ENCODE measurements at places on chromosomes 2 and 18. TPM values are rescaled to one million over a fixed set of nuclear protein-coding genes. Genes with fewer than 3 reads are reported as not detected.

Gene FBXO15
- polyA plus RNA-seq, result 0.14 TPM

Gene ITPRIPL1
- 1.1 TPM for polyA plus RNA-seq

Gene FOXI3
- polyA plus RNA-seq, result not detected

Gene CFC1
- 0.23 TPM for polyA plus RNA-seq

Gene LCT
- not detected for polyA plus RNA-seq

Gene GLI2
- 0.37 TPM for polyA plus RNA-seq

Gene CD28
- 0.15 TPM for polyA plus RNA-seq

Gene SLC39A10
- polyA plus RNA-seq, result 5.9 TPM

Gene HSPD1
- 176 TPM for polyA plus RNA-seq

Gene FBXO36
- polyA plus RNA-seq, result 0.15 TPM

Gene REEP1
- polyA plus RNA-seq, result 15.4 TPM

Gene SERPINB11
- polyA plus RNA-seq, result not detected

Gene COL4A3
- polyA plus RNA-seq, result 5.9 TPM

Gene DOK6
- 0.37 TPM for polyA plus RNA-seq

Gene MALL
- 6.8 TPM for polyA plus RNA-seq

Gene KIF5C
- 0.25 TPM for polyA plus RNA-seq

Gene DSG4
- not detected for polyA plus RNA-seq

Gene ITGAV
- 43.2 TPM for polyA plus RNA-seq

Gene ADCYAP1
- polyA plus RNA-seq, result 0.13 TPM

Gene ABCG8
- polyA plus RNA-seq, result not detected

Gene EMILIN1
- 41.0 TPM for polyA plus RNA-seq

Gene LRP1B
- polyA plus RNA-seq, result not detected

Gene NEURL3
- 0.06 TPM for polyA plus RNA-seq

Gene PSMA8
- polyA plus RNA-seq, result not detected

Gene LYPD6
- polyA plus RNA-seq, result 0.06 TPM

Gene LAMA3
- polyA plus RNA-seq, result 1.7 TPM

Gene SMYD1
- 78.7 TPM for polyA plus RNA-seq

Gene TMEFF2
- not detected for polyA plus RNA-seq

Gene IL36RN
- not detected for polyA plus RNA-seq

Gene ASB18
- polyA plus RNA-seq, result 3.5 TPM

Gene SP110
- 5.6 TPM for polyA plus RNA-seq

Gene CAPN14
- polyA plus RNA-seq, result 0.09 TPM

Gene C2orf66
- polyA plus RNA-seq, result not detected

Gene IGFBP2
- polyA plus RNA-seq, result 171 TPM

Gene CTLA4
- 0.29 TPM for polyA plus RNA-seq

Gene TMEM163
- polyA plus RNA-seq, result 0.88 TPM

Gene APCDD1
- 17.9 TPM for polyA plus RNA-seq

Gene KLHL30
- polyA plus RNA-seq, result 3.0 TPM

Gene TMBIM1
- 30.9 TPM for polyA plus RNA-seq

Gene BMP10
- polyA plus RNA-seq, result 0.03 TPM

Gene STAT4
- polyA plus RNA-seq, result 2.2 TPM

Gene ZNF532
- 13.8 TPM for polyA plus RNA-seq

Gene CAVIN2
- polyA plus RNA-seq, result 38.6 TPM

Gene SIX2
- 1.1 TPM for polyA plus RNA-seq

Gene GTF2A1L
- polyA plus RNA-seq, result 0.22 TPM

Gene SLC14A1
- polyA plus RNA-seq, result 5.6 TPM

Gene PAIP2B
- 13.7 TPM for polyA plus RNA-seq

Gene MATN3
- 0.37 TPM for polyA plus RNA-seq

Gene MTX2
- polyA plus RNA-seq, result 57.0 TPM

Gene IL1RL1
- 1.5 TPM for polyA plus RNA-seq

Gene APOB
- polyA plus RNA-seq, result 2.0 TPM

Gene CXCR1
- not detected for polyA plus RNA-seq

Gene PNO1
- 13.5 TPM for polyA plus RNA-seq

Gene CDH7
- not detected for polyA plus RNA-seq
